ENCODE measurements at places on chromosomes 12 and 14.

DNA sequence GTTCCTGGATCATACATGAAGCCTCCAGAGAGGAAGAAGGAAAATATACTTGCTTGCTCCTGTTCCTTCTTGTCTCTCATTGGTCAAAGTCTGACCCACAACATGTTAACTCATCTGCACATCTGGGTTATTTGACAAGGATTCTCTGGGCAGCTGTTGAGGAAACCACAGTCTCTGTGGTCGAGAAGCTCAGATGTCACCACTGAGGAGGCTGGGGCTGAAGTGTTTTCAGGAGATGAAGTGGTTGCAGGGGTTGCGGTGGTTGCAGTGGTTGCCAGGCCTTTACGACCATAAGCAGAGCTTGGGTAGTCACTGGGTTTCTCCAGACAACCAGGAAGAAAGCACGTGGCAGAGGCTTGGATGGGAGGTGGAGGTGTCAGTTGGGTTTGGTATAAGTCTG lies 265.0 kb upstream of the LRIG3 start:
- DNase-seq = no peak

- no peak for DNase-seq
Observed at GRCh38 chr14:20696764-20697163, 8.2 kb downstream of the ANG start.

DNA sequence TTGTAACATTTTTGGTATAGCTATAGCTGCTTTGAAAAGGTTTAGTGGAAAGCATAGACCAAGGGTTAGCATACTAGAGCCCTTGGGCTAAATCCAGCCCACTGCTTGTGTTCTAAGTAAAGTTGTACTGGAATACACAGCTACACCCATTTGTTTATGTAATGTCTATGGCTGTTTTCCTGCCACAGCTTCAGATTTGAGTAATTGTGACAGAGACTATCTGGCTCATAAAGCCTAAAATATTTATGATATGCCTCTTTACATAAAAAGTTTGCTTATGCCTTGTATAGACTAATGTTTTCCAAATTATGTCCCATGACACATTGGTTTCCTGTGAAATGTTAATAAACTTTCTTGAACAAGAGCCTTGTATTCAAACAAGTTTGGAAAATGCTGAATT lies 234.8 kb upstream of the ATP2B1 start:
- DNase-seq = no peak

DNA sequence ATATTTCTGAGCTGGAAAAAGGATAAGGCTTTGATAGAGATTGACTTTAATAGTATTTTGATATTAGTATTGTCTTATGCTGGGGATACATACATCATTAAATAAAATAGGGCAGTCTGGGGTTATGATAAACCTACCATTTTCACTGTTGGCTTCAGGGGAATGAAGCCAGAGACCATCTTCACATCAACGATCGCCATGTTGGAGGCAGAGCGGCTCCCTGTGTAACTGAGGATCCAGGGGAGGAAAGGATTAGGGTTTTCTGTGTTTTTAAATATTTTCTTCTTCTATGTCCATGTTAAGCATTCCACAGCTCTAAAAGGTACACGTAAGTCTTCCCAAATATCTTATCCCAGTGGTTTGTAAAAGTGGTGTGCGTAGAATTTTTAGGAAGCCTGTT lies 45.4 kb downstream of the A2M start:
- no peak for DNase-seq

DNA sequence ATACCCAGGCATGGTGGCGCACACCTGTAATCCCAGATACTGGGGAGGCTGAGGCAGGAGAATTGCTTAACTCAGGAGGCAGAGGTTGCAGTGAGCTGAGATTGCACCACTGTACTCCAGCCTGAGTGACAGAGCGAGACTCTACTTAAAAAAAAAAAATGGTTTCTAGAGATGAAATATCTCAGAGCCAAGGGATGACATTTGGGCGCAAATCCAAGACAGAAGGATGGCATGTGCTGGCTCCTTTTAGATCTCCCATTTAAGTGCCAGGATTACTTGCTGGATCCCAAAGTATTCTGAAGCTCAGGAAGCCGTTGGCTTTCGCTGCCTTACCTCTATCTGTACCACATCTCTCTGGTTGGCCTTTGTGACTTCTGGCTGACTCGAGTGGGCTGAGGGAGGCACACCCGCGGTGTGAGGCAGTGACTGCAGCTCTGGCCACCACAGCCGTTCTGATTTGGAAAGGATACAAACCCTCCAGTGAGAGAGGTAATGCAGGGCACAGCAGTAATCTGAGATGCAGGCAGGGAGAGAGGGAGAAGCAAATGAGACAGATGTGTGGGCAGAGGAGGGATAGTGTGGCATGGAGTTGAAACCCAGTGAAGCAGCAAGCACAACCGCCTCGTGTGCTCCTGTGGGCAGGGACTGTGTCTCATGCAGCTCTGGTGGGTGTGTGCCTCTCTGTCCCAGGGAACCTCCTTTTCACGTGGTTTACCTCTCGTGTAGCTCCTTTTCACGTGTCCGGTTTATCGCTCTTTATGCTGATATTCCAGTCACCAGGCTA lies 4.9 kb downstream of the B4GALNT3 start:
- DNase-seq = no peak

- DNase-seq = no peak
Observed at GRCh38 chr12:66144791-66145754, 14.5 kb upstream of the LLPH start.

GRCh38 chr14:94052662-94053061 lies 26.5 kb downstream of the OTUB2 start:
- no peak for DNase-seq

DNA sequence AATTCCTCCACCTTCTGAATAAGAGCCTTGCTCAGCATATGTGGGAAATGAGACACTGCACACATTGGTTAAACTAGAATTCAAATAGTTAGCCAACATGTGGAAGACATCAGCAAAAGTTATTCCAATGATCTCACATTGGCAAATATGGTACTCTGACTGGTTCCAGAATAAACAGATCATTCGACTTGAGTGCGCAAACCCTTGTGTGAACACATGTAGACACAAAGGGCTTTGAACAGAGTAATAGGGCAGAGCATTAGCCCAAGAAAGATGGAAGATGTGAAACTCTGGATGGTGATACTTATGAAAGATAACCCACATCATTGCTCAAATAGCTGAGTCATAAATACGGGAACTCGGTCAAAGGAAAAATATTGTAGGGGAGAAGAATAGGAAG lies 1133.4 kb upstream of the SEL1L start:
- DNase-seq = no peak

- no peak for DNase-seq
Observed at GRCh38 chr12:130281153-130281799, 56.4 kb upstream of the PIWIL1 start.

GRCh38 chr14:73461478-73462047 lies 3.2 kb upstream of the NUMB start:
- no peak for DNase-seq

DNA sequence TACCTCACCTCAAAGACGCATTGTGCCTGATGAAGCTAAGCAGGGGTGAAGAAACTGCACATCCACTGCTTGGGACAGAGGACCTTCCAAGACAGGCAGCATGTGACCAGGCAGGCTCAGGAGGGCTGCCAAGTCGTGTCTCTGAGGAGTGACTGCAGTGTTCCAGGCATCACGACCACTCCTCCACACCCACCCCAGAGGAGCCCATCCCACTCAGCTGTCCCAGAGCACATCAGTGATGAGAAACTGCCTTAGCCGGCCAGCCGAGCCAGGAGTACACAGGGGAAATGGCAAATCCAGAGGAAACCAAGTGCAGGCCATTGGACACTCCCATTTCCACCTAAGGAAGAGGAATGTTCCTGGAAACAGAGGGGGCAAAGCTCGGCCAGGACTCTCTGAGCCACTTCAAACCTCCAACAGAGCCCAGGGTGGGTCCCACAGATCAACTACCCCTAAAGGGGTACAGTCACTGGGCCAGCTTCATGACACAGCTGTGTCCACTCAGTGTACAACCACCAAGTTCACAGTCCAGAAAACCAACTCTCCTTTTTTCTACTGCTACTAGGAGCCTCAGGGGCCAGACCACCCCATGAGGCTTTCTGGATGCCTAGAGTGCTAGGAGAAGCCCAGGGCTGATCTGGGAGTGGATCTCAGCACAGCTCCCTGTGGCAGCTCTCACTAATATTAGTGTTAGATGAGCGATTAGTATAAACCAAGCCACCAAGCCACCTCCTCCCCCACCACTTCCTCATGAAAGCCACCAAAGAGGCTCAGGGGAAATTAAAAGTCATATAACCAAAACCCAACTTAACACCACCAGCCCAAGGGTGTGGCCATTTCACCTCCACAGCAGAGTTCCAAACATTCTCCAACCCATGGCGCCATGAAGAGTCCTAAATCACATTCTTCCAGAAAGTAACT lies 15.4 kb downstream of the PXN start:
- no peak for DNase-seq
